Activated naive CD4-positive, alpha-beta T cell treated with anti-CD3 and anti-CD28 coated beads, Interleukin-2, amount 10 ng/mL, durations not matched to agents 5 hours and 36 hours (primary cell): ENCODE measurements at places on chromosomes 11 and 22. TPM values are rescaled to one million over a fixed set of nuclear protein-coding genes. Genes with fewer than 3 reads are reported as not detected.

Gene APOL3
- total RNA-seq, result 132 TPM

Gene TSSC4
- 36.7 TPM for total RNA-seq

Gene OR4D6
- total RNA-seq, result not detected

Gene INSC
- 0.24 TPM for total RNA-seq

Gene EXPH5
- 3.3 TPM for total RNA-seq

Gene GGT1
- 32.7 TPM for total RNA-seq

Gene SUSD2
- total RNA-seq, result 0.55 TPM

Gene LMO1
- total RNA-seq, result not detected

Gene C11orf97
- not detected for total RNA-seq

Gene F2
- total RNA-seq, result not detected

Gene KREMEN1
- total RNA-seq, result not detected

Gene OR8D1
- total RNA-seq, result not detected

Gene YPEL4
- total RNA-seq, result 1.3 TPM

Gene SOX6
- total RNA-seq, result 0.28 TPM

Gene POU2AF1
- 1.6 TPM for total RNA-seq

Gene NLRP6
- 21.3 TPM for total RNA-seq

Gene SLC22A8
- not detected for total RNA-seq

Gene SLC5A1
- total RNA-seq, result not detected

Gene KDM4E
- total RNA-seq, result not detected

Gene ACTN3
- total RNA-seq, result 0.05 TPM

Gene DDIAS
- 10.1 TPM for total RNA-seq

Gene KMT2A
- total RNA-seq, result 92.8 TPM

Gene HTR3A
- total RNA-seq, result not detected

Gene TEX54
- not detected for total RNA-seq

Gene ATXN10
- total RNA-seq, result 100 TPM

Gene OR51B2
- total RNA-seq, result not detected

Gene OR5M10
- not detected for total RNA-seq

Gene MMP13
- not detected for total RNA-seq

Gene SYCE3
- not detected for total RNA-seq

Gene NRGN
- 6.8 TPM for total RNA-seq

Gene MS4A6A
- total RNA-seq, result not detected

Gene SLC22A12
- total RNA-seq, result not detected

Gene LAYN
- total RNA-seq, result 0.91 TPM

Gene CARD16
- total RNA-seq, result 102 TPM

Gene FIBIN
- total RNA-seq, result not detected

Gene TRIM68
- total RNA-seq, result 11.6 TPM

Gene RAG2
- not detected for total RNA-seq

Gene MS4A15
- total RNA-seq, result not detected

Gene OR2D2
- not detected for total RNA-seq

Gene NDUFC2
- 167 TPM for total RNA-seq

Gene PMM1
- 34.0 TPM for total RNA-seq

Gene JAM3
- total RNA-seq, result 5.2 TPM

Gene MYO7A
- total RNA-seq, result not detected

Gene RRM1
- 141 TPM for total RNA-seq

Gene APOL5
- not detected for total RNA-seq

Gene OR56A3
- not detected for total RNA-seq

Gene ANO3
- total RNA-seq, result not detected
